ENCODE measurements at places on chromosomes 12 and 14.
A peak's percentile ranks its signal among the peaks of the same experiment; 100 is the strongest.

DNA sequence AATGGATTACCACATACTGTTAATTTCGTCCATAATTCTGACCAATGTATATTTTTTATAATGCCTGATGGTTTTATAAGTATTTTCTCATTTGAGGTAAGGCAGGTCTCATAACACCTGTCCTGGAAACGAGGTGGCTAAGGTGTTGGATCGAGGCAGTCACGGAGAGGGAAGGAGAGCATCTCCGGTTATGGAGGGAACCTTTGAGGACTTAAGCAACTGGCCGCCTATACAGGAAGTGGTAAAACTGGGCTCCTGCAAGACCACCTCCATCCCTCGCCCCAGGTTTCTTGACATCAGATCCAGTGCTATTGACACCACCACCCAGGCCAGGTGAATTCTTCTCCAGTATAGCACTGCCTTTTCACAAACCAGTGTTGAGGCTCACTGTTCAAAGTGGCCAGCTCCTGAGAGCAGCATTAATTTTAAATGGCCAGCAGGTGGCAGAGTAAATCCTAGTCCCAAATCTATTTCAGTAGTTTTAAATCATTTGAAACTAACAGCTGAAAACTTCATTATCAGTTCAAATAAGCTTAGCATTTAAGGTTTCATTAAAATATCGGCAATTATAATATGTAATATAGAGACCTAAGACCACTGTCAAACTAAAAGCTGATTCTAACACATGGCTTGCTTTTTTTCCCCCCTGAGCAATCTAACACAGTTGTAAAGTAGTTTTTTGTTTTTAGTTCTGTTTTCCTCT, 100.8 kb downstream of the PPM1A start:
- no peak for DNase-seq
- H3K27ac ChIP-seq, result no peak overlapping the region
- peak overlapping the region; percentile 26 for H3K4me3 ChIP-seq

DNA sequence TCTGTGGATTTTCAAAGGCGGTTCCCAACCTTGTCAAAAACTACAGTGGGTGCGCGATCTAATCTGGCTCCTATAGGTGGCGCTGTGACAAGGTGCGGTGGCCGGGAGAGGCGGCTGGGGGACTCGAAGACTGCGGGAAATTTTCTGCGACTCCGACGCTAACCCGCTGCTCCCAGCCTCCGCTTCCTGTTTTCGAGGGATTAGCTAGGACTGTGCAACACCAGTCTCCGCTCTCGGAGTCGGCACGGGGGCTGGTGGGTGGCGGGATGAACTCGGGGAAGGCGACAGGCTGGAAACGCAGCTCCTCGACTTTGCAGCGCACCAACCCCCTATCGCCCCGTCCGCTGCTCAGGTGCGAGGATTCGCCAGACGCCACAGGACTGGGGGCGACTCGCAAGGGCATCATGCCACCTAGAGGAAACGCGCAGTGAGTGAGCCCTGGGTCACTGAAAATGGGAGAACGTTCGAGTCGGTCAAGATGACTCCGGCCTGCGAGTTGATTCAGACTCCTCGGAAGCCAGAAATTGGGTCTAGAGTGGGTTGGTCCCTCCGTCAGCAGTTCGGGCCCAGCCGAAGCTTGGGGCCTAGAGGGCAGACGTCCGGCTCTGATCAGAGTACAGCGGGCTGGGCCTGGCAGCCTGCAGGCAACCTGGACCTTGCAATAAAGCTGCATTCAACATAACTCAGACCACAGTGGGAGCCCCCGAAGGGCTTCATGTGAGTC, 5.5 kb upstream of the PAX9 start:
- DNase-seq, result no peak
- no peak overlapping the region for H3K27ac ChIP-seq
- peak overlapping the region; percentile 60 for H3K4me3 ChIP-seq
- H3K27me3 ChIP-seq, result peaks cover 5% of the 10 kb centered on the region
- H3K36me3 ChIP-seq, result no peaks in the 10 kb centered on the region

GRCh38 chr12:109604132-109604585, 30.6 kb downstream of the MVK start:
- H3K4me1 ChIP-seq, result peaks cover 8% of the 10 kb centered on the region
- no peak for DNase-seq
- H3K27me3 ChIP-seq, result no peaks in the 10 kb centered on the region
- H3K4me3 ChIP-seq, result no peak overlapping the region
- H3K27ac ChIP-seq, result no peak overlapping the region

DNA sequence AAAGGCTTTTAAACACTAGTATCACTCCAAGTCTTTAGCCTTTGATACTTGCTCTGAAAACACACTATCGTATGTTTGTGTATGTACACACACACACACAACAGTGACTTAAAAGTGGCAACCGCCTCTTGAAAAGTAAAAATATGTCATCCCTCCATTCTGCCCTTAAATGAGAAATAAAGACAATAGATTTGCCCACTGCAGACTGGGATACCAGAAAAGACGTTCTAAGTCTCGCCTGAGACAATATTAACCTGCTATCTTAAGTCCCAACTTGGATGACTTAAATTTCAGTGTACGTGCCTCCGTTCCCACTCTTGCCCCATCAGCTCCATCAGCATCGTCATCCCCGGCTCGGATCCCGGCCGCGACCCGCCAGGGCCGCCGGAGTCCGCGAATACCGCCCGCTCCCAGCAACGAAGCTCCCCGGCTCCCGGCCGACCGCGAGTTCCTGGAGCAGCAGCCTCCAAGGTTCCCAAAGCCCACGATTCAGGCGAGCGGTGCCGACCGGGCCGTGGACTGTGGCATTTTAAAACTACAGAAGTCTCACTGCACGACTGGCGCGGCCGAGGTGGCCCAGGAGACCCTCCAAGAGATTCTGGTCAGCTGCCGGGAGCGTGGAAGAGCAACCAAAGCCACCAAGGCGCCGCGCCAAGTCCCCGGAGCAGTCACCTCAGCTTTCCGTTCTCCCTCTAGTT, 2.8 kb upstream of the ARID2 start:
- H3K27me3 ChIP-seq, result no peaks in the 10 kb centered on the region
- peaks cover 32% of the 10 kb centered on the region for H3K4me1 ChIP-seq
- peak; percentile 81 for DNase-seq
- H3K4me3 ChIP-seq, result peak overlapping the region; percentile 91
- H3K27ac ChIP-seq, result peak overlapping the region; percentile 97

DNA sequence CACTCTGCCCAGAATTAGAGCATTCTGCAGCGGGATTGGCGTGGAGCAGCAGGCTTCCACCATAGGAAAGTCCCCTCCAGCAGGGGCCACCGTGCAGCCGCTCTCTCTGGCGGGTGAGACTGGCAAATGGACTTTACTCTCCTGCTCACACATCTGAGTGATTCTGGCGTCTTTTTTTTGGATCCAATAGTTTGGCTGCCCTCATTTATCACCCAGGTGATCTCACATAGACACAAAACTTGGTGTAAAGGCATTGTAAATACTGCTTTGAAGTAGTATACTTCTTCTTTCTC, 130.3 kb downstream of the TGFB3 start:
- no peak for DNase-seq
- no peaks in the 10 kb centered on the region for H3K4me1 ChIP-seq
- no peak overlapping the region for H3K27ac ChIP-seq
- no peaks in the 10 kb centered on the region for H3K27me3 ChIP-seq
- H3K36me3 ChIP-seq, result no peaks in the 10 kb centered on the region
- no peak overlapping the region for H3K4me3 ChIP-seq

GRCh38 chr14:29803045-29803444, 124.6 kb downstream of the PRKD1 start:
- H3K27me3 ChIP-seq, result no peaks in the 10 kb centered on the region
- no peaks in the 10 kb centered on the region for H3K36me3 ChIP-seq
- no peak for DNase-seq
- no peak overlapping the region for H3K27ac ChIP-seq

- no peak for DNase-seq
- H3K4me1 ChIP-seq, result no peaks in the 10 kb centered on the region
- no peaks in the 10 kb centered on the region for H3K36me3 ChIP-seq
- no peaks in the 10 kb centered on the region for H3K27me3 ChIP-seq
- H3K27ac ChIP-seq, result no peak overlapping the region
Observed at GRCh38 chr12:14993537-14994266, 20.9 kb downstream of the PDE6H start.

GRCh38 chr12:123971770-123972456, 718 bp downstream of the CCDC92 start:
- H3K27me3 ChIP-seq, result no peaks in the 10 kb centered on the region
- peak overlapping the region; percentile 86 for H3K27ac ChIP-seq
- peaks cover 32% of the 10 kb centered on the region for H3K36me3 ChIP-seq

GRCh38 chr12:15979096-15980092, 68.3 kb downstream of the DERA start:
- H3K27ac ChIP-seq, result peak overlapping the region; percentile 44
- peaks cover 6% of the 10 kb centered on the region for H3K4me1 ChIP-seq
- H3K4me3 ChIP-seq, result no peak overlapping the region
- no peak for DNase-seq
- peaks cover 11% of the 10 kb centered on the region for H3K36me3 ChIP-seq
- H3K27me3 ChIP-seq, result no peaks in the 10 kb centered on the region

DNA sequence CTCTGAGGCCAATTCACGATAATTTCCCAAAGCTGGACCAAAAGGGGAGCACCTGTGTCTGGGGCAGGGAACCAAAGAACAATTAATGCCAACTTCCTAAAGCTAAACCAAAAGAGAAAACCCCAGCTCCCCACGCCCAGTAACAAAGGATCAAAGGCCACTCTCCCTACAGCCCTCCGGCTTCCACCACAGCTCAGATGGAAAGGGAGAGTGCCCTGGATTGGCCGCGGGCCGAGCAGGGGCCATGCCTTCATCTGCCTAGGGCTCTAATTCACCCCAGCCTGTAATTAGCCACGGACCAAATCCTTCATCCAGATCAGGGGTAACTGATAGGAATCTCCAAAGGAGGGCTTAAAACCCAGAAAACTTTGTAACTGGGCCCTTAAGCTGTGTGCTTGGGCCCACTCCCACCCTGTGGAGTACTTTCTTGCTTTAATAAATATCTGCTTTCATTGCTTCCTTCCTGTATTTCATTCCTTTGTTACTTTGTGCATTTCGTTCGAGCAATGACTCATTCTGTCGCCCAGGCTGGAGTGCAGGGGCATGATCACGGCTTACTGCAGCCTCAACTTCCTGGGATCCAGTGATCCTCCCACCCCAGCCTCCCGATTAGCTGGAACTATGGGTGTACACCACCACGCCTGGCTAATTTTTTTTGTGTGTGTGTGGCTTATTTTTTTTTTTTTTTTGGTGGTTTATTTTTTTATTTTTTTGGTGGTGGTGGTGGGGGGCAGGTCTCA, 65.5 kb upstream of the PPP4R3A start:
- no peak overlapping the region for H3K27ac ChIP-seq
- peaks cover 14% of the 10 kb centered on the region for H3K27me3 ChIP-seq
- H3K4me1 ChIP-seq, result no peaks in the 10 kb centered on the region
- no peak overlapping the region for H3K4me3 ChIP-seq
- DNase-seq, result no peak
- H3K36me3 ChIP-seq, result no peaks in the 10 kb centered on the region

- H3K4me1 ChIP-seq, result peaks cover 13% of the 10 kb centered on the region
- no peaks in the 10 kb centered on the region for H3K36me3 ChIP-seq
- no peaks in the 10 kb centered on the region for H3K27me3 ChIP-seq
- H3K4me3 ChIP-seq, result no peak overlapping the region
- no peak overlapping the region for H3K27ac ChIP-seq
Observed at GRCh38 chr14:80977221-80977620, 21.8 kb downstream of the TSHR start.

GRCh38 chr14:29804481-29805266, 123.0 kb downstream of the PRKD1 start:
- no peak for DNase-seq
- no peak overlapping the region for H3K27ac ChIP-seq
- no peaks in the 10 kb centered on the region for H3K36me3 ChIP-seq
- H3K4me1 ChIP-seq, result no peaks in the 10 kb centered on the region
- H3K27me3 ChIP-seq, result no peaks in the 10 kb centered on the region

- H3K27ac ChIP-seq, result no peak overlapping the region
- no peaks in the 10 kb centered on the region for H3K27me3 ChIP-seq
- H3K4me1 ChIP-seq, result peaks cover 15% of the 10 kb centered on the region
- H3K4me3 ChIP-seq, result no peak overlapping the region
Observed at GRCh38 chr14:68691031-68691791, 101.7 kb downstream of the ZFP36L1 start.

- H3K27me3 ChIP-seq, result no peaks in the 10 kb centered on the region
- H3K4me1 ChIP-seq, result no peaks in the 10 kb centered on the region
Observed at GRCh38 chr12:20525064-20525610, 156.8 kb downstream of the PDE3A start.

GRCh38 chr12:96302687-96303310, 97.4 kb downstream of the CDK17 start:
- peaks cover 23% of the 10 kb centered on the region for H3K36me3 ChIP-seq
- H3K4me1 ChIP-seq, result no peaks in the 10 kb centered on the region
- H3K4me3 ChIP-seq, result no peak overlapping the region
- DNase-seq, result no peak
- H3K27me3 ChIP-seq, result no peaks in the 10 kb centered on the region

DNA sequence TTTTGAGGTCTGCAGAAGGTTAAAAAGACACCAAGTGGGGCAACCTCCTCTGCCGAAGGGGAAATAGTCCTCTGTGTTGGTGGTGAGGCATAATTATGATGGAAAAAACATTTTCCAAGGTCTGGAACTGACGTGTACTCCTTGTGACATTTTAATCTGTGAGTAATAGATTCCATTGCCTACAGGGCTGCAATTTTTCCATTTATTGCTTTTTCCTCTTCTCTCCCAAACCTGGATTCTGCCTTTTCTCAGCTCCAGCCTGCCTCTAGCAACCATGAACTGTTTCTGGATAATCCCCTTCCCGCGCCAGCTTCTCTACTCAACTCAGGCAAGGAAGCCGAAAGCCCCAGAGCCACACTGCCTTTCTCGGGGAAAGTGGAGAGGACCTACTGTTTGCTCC, 230.1 kb upstream of the PLXNC1 start:
- H3K27ac ChIP-seq, result no peak overlapping the region
- no peaks in the 10 kb centered on the region for H3K4me1 ChIP-seq
- no peaks in the 10 kb centered on the region for H3K27me3 ChIP-seq
- H3K4me3 ChIP-seq, result no peak overlapping the region
- no peak for DNase-seq
- H3K36me3 ChIP-seq, result no peaks in the 10 kb centered on the region

- H3K36me3 ChIP-seq, result no peaks in the 10 kb centered on the region
- H3K27me3 ChIP-seq, result no peaks in the 10 kb centered on the region
- no peaks in the 10 kb centered on the region for H3K4me1 ChIP-seq
- no peak for DNase-seq
Observed at GRCh38 chr12:41310367-41310766, 122.2 kb downstream of the PDZRN4 start.

GRCh38 chr12:122304924-122305323, 38.6 kb upstream of the VPS33A start:
- H3K4me3 ChIP-seq, result no peak overlapping the region
- no peak for DNase-seq
- peaks cover 100% of the 10 kb centered on the region for H3K36me3 ChIP-seq

GRCh38 chr14:39680777-39681176, 248.5 kb upstream of the FBXO33 start:
- DNase-seq, result no peak
- H3K27me3 ChIP-seq, result no peaks in the 10 kb centered on the region
- no peaks in the 10 kb centered on the region for H3K4me1 ChIP-seq
- H3K36me3 ChIP-seq, result no peaks in the 10 kb centered on the region
- H3K4me3 ChIP-seq, result no peak overlapping the region
- no peak overlapping the region for H3K27ac ChIP-seq

DNA sequence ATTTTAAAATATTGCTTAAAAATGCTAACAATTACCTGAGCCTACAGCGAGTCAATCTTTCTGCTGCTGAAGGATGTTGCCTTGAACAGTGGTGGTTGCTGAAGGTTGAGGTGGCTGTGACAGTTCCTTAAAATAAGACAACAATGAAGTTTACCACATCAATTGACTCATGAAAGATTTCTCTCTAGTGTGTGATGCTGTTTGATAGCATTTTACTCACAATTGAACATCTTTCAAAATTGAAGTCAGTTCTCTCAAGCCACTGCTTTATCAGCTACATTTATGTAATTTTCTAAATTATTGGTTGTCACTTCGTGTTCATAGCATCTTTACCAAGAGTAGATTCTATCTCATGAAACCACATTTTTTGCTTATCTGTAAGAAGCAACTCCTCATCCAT, 20.3 kb downstream of the CMAS start:
- H3K27me3 ChIP-seq, result no peaks in the 10 kb centered on the region
- H3K36me3 ChIP-seq, result peaks cover 3% of the 10 kb centered on the region
- no peak overlapping the region for H3K27ac ChIP-seq
- H3K4me1 ChIP-seq, result no peaks in the 10 kb centered on the region
- H3K4me3 ChIP-seq, result no peak overlapping the region

Measured in psoas muscle (tissue), 8 donors.